ENCODE measurements at places on chromosomes 5 and 9.

GRCh38 chr9:32843295-32843694, 60.0 kb downstream of the TMEM215 start:
- no peak overlapping the region for H3K4me3 ChIP-seq
- H3K36me3 ChIP-seq, result no peaks in the 10 kb centered on the region
- H3K4me1 ChIP-seq, result no peaks in the 10 kb centered on the region
- H3K27me3 ChIP-seq, result no peaks in the 10 kb centered on the region
- no peak for DNase-seq

DNA sequence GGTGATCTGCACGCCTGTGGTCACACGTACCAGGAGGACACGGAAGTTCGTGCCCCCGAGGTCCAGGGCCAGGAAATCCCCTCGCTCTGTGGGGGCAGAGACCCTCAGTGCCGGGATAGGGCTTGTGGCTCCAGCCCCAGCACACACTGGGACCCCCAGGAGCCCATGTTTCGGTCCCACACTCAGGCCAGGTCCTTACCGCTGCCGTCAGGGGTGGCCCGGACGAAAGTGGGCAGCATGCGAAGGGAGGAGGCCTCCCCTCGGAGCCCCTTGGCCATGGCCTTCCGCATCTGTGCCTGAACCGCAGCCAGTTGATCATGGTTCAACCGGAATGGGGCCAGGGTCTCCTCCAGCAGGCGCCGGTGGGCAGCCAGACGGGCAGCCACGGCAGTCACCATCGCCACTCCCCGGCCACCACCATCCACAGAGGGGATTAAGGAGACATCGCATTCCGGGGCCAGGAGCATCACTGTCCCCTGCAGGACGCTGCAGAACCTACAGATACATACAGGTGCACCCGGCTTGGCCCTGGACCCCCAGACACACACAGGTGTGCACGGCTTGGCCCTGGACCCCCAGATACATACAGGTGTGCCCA, 11.8 kb downstream of the HK3 start:
- H3K4me3 ChIP-seq, result no peak overlapping the region
- no peaks in the 10 kb centered on the region for H3K27me3 ChIP-seq
- H3K36me3 ChIP-seq, result no peaks in the 10 kb centered on the region
- peak; percentile 47 for DNase-seq
- H3K27ac ChIP-seq, result no peak overlapping the region
- H3K4me1 ChIP-seq, result no peaks in the 10 kb centered on the region

- DNase-seq, result no peak
- no peaks in the 10 kb centered on the region for H3K4me1 ChIP-seq
- no peak overlapping the region for H3K27ac ChIP-seq
- no peaks in the 10 kb centered on the region for H3K36me3 ChIP-seq
- no peaks in the 10 kb centered on the region for H3K27me3 ChIP-seq
- H3K4me3 ChIP-seq, result no peak overlapping the region
Observed at GRCh38 chr9:13291718-13292117, 12.2 kb upstream of the MPDZ start.

- no peaks in the 10 kb centered on the region for H3K27me3 ChIP-seq
- DNase-seq, result no peak
- H3K4me3 ChIP-seq, result no peak overlapping the region
- no peaks in the 10 kb centered on the region for H3K36me3 ChIP-seq
- no peak overlapping the region for H3K27ac ChIP-seq
- no peaks in the 10 kb centered on the region for H3K4me1 ChIP-seq
Observed at GRCh38 chr9:82797534-82797933, 265.4 kb downstream of the RASEF start.

DNA sequence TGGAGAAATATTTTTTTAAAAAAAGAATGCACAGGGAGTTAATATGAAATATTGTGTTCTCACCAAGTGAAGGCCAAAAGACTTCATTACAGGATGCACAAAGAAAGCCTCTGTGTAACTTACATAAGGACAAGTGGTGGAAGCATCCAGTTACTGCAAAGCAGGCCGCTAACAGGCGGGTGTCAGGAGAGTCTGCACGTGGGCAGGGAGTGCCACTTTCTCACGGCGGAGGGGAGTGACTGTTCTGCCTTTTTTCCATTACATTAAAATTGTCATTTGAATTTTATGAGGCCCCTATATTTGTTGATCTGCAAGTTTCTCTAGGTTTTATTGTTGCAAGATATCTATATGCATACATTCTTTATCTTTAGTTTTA, 28.1 kb upstream of the SPATA31E1 start:
- no peaks in the 10 kb centered on the region for H3K27me3 ChIP-seq
- no peak overlapping the region for H3K27ac ChIP-seq
- no peak overlapping the region for H3K4me3 ChIP-seq
- no peaks in the 10 kb centered on the region for H3K36me3 ChIP-seq
- DNase-seq, result no peak

- H3K27ac ChIP-seq, result no peak overlapping the region
- H3K4me1 ChIP-seq, result no peaks in the 10 kb centered on the region
- no peaks in the 10 kb centered on the region for H3K36me3 ChIP-seq
- no peak for DNase-seq
- no peak overlapping the region for H3K4me3 ChIP-seq
- no peaks in the 10 kb centered on the region for H3K27me3 ChIP-seq
Observed at GRCh38 chr5:50903651-50904050, 237.2 kb downstream of the PARP8 start.

- DNase-seq, result peak; percentile 81
- no peak overlapping the region for H3K27ac ChIP-seq
- H3K4me3 ChIP-seq, result no peak overlapping the region
- no peaks in the 10 kb centered on the region for H3K36me3 ChIP-seq
- H3K4me1 ChIP-seq, result peaks cover 33% of the 10 kb centered on the region
- no peaks in the 10 kb centered on the region for H3K27me3 ChIP-seq
Observed at GRCh38 chr5:173835661-173836060, 52.5 kb upstream of the CPEB4 start.

DNA sequence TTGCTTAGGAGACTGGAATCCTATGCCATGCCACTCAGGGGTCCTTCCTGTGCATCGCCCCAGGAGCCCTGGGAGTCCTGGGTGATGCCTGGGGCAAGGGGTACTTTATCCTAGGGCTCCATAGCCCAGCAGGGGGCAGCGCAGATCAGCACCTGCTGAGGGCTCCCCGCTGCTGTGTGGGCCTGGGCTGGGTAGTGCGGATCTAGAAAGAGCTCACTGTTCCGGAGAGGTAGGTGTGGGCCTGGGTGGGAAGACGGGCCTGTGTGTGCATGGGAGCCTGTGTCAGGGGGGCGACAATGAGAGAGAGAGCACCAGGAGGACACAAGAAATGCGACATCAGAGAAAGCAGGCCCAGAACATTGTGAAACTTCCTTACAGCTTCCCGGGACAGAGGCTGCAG, 11.4 kb upstream of the DAB2IP start:
- no peak overlapping the region for H3K4me3 ChIP-seq
- no peak overlapping the region for H3K27ac ChIP-seq
- H3K4me1 ChIP-seq, result peaks cover 27% of the 10 kb centered on the region
- H3K36me3 ChIP-seq, result no peaks in the 10 kb centered on the region

- H3K36me3 ChIP-seq, result no peaks in the 10 kb centered on the region
- no peak for DNase-seq
- peaks cover 30% of the 10 kb centered on the region for H3K4me1 ChIP-seq
- H3K4me3 ChIP-seq, result no peak overlapping the region
- H3K27ac ChIP-seq, result no peak overlapping the region
Observed at GRCh38 chr5:171750311-171750788, 35.3 kb upstream of the SMIM23 start.

- H3K4me1 ChIP-seq, result no peaks in the 10 kb centered on the region
- H3K27me3 ChIP-seq, result no peaks in the 10 kb centered on the region
- peak overlapping the region; percentile 63 for H3K4me3 ChIP-seq
- H3K27ac ChIP-seq, result no peak overlapping the region
- H3K36me3 ChIP-seq, result no peaks in the 10 kb centered on the region
Observed at GRCh38 chr9:63817622-63818518, 1467.1 kb downstream of the FOXD4L5 start.

DNA sequence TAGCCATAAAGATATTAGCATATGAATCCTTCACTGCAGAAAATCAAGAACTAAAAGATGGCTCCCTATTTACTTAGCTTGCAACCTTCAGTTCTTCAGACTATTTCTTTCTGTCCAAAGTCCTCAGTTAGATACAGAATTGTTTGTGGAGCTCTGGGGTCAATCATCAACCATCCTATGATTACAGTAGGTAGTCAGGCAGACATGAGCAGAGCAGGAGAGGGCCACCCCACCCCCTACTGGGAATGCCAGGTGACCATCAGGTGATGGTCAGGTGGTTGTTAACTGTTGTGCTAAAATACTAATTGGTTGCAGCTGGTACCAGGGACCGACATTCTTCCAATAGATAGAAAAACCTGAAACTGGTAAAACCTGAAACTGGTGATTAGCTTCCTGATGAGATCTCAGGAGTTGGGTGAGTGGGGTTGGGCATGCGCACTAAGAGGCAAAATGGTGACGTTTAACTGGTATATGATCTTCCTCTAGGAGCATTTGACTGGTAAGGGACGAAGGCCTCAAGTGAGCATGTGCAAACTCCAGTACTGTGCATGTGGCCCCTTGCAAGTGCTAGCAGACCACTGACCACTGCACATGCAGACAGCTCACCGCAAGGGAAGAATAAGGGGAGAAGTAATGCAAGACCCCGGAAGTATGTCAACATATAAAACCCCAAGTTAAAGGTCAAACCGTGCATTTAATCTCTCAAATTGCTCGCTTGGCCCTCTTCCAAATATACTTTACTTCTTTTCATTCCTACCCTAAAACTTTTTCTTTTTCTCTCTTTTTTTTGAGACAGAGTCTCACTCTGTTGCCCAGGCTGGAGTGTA, 13.6 kb downstream of the C9orf57 start:
- no peaks in the 10 kb centered on the region for H3K27me3 ChIP-seq
- H3K27ac ChIP-seq, result no peak overlapping the region
- DNase-seq, result no peak
- H3K36me3 ChIP-seq, result no peaks in the 10 kb centered on the region
- no peaks in the 10 kb centered on the region for H3K4me1 ChIP-seq
- H3K4me3 ChIP-seq, result no peak overlapping the region

DNA sequence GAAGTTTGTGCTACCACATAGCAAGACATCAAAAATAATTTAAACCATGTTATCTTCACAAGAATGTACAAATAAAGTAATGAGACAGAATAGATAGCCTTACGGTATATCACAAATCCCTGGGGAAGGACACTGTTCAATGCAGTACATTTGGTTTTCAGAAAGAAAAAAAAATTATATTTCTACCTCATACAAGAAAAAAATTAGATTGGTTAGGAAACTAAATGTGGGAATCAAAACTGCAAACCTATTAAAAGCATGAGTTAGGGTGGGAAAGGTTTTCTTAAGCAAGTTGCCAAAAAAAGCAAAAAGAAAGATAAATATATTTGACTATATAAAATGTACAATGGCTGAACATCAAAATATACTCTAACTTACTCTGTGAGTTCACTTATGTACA, 201.9 kb upstream of the NREP start:
- H3K4me1 ChIP-seq, result peaks cover 7% of the 10 kb centered on the region
- no peak overlapping the region for H3K4me3 ChIP-seq
- no peaks in the 10 kb centered on the region for H3K27me3 ChIP-seq
- DNase-seq, result no peak

DNA sequence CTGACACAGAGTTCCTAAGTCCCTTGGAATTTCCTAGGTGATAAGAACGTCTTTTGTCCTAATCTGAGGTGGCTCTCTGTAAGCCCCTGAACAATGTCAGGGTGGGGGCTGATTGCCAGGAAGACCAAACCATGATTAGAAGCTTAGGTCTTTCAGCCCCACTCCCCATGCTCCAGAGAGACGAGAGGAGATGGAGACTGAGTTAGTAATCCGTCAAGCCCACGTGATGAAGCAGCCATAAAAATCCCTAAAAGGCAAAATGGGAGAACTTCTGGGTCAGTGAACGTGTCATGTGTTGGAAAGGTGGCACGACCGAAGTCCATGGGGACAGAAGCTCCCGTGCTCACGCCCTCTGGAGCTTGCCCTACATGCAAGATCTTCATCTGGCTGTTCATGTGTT, 85.6 kb downstream of the RAD23B start:
- H3K36me3 ChIP-seq, result no peaks in the 10 kb centered on the region
- H3K27ac ChIP-seq, result no peak overlapping the region
- no peak for DNase-seq
- no peak overlapping the region for H3K4me3 ChIP-seq
- no peaks in the 10 kb centered on the region for H3K27me3 ChIP-seq

- H3K4me1 ChIP-seq, result no peaks in the 10 kb centered on the region
- H3K4me3 ChIP-seq, result no peak overlapping the region
- peaks cover 10% of the 10 kb centered on the region for H3K36me3 ChIP-seq
- DNase-seq, result no peak
- no peaks in the 10 kb centered on the region for H3K27me3 ChIP-seq
Observed at GRCh38 chr5:116176121-116176520, 91.3 kb downstream of the COMMD10 start.

- H3K27ac ChIP-seq, result peak overlapping the region; percentile 59
- no peak for DNase-seq
- no peak overlapping the region for H3K4me3 ChIP-seq
- H3K27me3 ChIP-seq, result no peaks in the 10 kb centered on the region
- H3K36me3 ChIP-seq, result no peaks in the 10 kb centered on the region
Observed at GRCh38 chr5:39541920-39542319, 117.1 kb upstream of the DAB2 start.

DNA sequence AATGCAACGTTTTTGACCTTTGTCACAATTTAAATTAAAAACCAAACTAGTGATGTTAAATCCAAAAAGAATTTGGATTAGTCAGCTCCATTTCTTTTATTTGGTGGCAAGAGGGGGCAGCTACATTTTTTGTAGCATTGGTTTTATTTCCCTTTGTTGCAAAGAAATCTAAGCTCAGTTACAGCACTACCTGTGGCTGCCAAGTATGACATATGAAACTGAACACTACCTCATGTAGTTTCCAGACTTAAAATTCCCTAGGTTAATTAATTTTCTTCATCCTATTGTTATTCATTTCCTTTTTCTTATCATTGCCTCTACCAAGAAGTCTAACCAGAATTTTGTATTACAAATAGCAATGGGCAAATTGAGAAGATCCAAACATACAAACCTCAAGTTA, 393.5 kb downstream of the BRINP1 start:
- H3K36me3 ChIP-seq, result no peaks in the 10 kb centered on the region
- H3K4me3 ChIP-seq, result no peak overlapping the region
- no peaks in the 10 kb centered on the region for H3K4me1 ChIP-seq
- no peak for DNase-seq

DNA sequence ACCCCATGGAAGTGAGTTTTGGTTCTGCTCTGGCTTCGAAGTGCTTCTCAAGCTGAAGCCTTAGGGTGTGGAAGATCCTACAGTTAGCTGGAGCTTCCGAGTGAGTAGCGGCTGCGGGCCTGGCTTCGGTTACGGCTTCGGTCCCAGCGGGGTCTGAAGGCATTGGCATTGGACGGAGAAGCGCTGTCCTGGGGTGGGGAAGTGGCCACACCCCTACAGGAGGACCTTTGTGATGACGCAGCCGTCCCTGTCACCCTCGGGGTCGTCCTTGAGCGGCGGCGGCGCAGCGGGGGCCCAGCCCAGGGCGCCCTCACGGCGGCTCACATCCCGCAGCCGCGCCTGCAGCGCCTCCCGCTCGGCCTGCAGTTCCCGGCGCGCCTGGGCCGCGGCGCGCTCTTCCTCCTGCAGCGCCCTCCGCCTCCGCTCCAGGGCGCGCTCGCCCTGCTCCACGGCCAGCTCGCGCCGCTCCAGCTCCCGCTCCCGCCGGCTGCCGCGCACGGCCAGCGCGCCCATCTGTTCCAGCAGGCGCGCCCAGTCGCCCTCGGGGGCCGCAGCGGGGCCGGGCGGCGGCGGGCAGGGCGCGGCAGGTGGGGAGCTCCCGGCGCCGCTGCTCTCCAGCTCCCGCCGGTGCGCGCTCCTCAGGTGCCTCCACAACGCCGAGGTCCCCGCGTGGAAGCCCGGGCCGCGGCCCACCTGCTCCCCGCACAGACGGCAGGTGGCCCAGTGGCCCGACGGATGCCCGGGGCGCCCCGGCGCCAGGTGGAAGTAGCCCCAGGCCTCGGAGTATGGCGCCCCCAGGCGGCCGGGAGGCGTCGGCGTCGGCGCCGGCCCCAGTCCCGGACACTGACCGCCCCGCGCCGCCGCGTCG, 9.9 kb downstream of the ZBED3 start:
- no peaks in the 10 kb centered on the region for H3K36me3 ChIP-seq
- peaks cover 20% of the 10 kb centered on the region for H3K4me1 ChIP-seq
- no peak overlapping the region for H3K27ac ChIP-seq
- DNase-seq, result peak; percentile 94

Data from spleen (tissue), 13 donors.